ENCODE measurements at places on chromosomes 6 and 20.

GRCh38 chr20:50861012-50861411, 66.2 kb downstream of the BCAS4 start:
- DNase-seq: no peak

- DNase-seq: no peak
Measured at GRCh38 chr20:64065974-64066343, 3.0 kb downstream of the TCEA2 start.

- no peak for DNase-seq
Measured at GRCh38 chr20:57389695-57390603, 1.2 kb upstream of the RBM38 start.

DNA sequence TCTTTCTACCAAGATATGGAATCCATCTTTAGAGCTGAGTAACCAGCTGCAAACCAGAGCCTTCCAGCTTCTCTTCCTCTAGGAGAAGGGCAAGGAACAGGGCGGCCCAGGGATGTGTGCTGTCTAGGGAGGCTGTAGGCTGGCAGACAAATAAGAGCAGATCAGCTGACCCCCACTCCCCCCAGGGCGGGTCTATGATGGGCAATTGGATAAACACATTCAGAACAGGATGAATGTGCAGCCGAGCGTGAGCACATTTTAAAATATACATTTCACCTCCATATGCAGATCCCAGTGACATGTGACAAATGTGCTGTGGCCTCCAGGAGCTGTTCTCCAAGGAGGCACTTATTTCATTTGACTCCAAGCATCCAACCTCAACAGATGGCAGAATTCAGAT, 580.1 kb downstream of the PTPRT start:
- no peak for DNase-seq

- no peak for DNase-seq
Measured at GRCh38 chr6:146028851-146029572, at the start of gene GRM1. TSS of gene GRM1 (plus strand) at chr6:146029062. CDS start at chr6:146029518, 456 bp downstream.

DNA sequence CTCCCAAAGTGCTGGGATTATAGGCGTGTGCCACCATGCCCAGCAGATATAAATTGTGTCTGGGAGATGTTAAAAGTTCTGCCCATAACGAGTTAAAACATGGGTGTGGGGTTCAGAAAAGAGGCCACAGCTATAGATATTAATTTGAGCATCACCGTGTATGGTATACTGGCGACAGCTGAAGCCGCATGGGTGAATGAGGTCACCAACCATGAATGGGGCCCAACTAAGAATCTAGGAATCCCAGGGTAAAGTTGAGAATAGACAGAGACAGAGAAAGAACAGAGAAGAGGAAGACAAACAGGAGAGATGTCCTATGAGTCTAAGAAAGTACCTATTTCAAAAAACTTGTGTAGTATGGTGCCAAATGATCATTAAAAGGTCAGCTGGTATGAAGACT, 50.9 kb downstream of the ILRUN start:
- DNase-seq: no peak

GRCh38 chr6:493840-494239, 102.3 kb downstream of the IRF4 start:
- DNase-seq: no peak

DNA sequence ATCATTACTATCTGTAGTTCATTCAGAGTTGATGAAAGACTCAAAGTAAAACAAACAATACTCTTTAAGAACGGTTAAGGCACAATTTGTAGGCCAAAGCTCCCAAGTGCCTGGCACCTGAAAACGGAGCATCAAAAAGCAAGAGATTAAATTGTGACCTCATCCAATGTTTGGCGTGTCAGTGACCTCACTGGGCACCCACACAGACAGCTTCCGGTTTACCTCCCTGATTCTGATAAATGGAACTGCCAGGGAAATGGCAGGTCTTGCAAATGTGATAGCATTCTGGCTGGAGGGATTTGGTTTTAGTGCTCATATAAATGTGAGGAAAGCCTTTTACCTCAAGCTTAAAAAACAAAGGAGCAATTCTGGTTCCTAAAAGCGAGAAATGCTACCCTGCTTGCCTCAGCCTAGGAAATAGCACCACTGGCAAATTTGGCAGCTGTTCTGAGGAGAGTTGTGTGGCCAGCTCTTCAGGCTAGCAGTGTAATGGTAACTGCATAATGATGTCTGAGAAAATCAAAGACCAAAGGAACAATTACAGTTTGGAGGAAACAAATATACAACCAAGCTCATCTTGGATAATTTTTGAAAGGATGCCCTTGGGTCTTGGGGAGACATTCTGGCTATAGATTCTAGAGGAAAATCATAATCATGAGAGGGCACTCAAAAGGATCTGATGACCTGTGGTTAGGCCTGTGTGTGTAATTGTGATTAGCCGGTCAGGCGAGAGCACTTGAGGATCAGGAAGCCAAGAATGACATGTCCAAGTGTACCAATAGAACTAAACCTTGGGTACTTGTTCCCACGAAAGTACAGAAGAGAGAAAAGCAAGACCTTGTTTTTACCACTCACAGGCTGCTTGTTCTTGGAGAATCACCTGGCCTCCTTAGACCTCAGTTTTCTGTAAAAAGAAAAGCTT, 174.3 kb downstream of the TFAP2B start:
- no peak for DNase-seq
